Fibroblast of skin of left quadriceps (primary cell): ENCODE measurements at places on chromosomes 2 and 18.

- DNase-seq: peak; percentile 43
Measured at GRCh38 chr2:5140347-5140746, 551.8 kb upstream of the SOX11 start.

- DNase-seq: no peak
Measured at GRCh38 chr18:40019797-40020392, 1935.1 kb upstream of the PIK3C3 start.

- DNase-seq: no peak
Measured at GRCh38 chr2:55879976-55880375, 43.6 kb downstream of the EFEMP1 start.

DNA sequence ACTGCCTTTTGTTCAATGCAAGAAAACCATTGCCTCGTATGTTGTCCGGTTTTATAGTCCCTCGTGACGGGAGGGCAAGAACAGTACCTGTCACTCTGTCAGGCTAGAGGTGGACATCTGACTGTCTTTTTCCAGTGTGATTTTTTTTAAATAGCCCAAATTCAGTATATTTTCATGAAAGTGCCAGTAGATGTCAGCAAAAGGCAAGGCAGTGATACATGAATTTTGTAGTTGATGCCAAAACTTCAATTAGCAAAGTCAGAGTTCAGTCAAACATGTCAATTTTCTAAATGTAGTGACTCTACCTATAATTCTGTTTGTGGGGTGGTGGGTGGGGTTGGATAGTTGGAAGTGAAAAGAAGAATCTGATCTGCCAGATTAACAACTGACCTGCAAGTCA lies 296.0 kb upstream of the MC4R start:
- no peak for DNase-seq

DNA sequence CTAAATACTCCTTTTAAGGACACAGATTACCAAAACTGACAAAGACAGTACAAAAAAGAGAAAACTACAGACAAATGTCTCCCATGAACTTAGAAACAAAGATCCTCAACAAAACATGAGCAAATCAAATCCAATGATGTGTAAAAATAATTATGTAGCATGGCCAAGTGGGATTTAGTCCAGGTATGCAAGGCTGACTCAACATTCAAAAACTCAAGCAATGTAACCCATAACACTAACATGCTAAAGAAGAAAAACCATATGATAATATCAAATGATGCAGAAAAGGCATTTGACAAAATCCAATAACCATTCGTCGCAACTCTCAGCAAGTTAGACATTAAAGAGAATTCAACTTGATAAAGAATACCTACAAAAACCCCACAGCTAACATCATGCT lies 239.0 kb upstream of the KLHL29 start:
- no peak for DNase-seq

GRCh38 chr18:3665780-3666525 lies 216.0 kb downstream of the TGIF1 start:
- DNase-seq: peak; percentile 78

- DNase-seq: no peak
Measured at GRCh38 chr2:162261032-162261945, 18.0 kb upstream of the FAP start.

GRCh38 chr2:136962105-136962725 lies 196.9 kb downstream of the THSD7B start:
- no peak for DNase-seq

- DNase-seq: no peak
Measured at GRCh38 chr2:100407073-100407472, 10.4 kb downstream of the CHST10 start.

DNA sequence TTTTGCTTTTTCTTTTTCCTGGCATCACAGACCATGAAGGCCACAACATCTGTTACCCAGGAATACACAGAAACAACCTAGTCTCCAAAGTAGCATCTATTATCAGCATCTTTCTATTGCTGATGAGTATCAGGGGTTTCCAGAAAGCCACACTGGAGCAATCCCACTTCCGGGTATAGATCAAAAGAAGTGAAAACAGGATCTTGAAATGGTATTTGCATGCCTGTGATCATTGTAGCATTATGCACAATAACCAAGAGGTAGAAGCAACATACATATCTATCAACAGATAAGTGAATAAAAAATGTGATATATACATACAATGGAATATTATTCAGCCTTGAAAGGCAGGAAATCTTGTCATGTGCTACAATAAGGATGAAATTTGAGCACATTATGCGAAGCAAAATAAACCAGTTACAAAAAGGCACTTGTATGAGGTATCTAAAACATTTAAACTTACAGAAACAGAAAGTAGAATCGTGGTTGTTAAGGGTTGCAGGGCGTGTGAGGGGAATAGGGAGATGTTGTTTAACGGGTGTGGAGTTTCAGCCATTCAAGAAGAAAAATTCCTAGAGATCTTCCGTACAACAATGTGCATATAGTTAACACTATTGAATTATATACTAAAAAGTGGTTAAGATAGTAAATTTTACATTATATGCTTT lies 115.1 kb downstream of the KCNE4 start:
- DNase-seq: no peak

DNA sequence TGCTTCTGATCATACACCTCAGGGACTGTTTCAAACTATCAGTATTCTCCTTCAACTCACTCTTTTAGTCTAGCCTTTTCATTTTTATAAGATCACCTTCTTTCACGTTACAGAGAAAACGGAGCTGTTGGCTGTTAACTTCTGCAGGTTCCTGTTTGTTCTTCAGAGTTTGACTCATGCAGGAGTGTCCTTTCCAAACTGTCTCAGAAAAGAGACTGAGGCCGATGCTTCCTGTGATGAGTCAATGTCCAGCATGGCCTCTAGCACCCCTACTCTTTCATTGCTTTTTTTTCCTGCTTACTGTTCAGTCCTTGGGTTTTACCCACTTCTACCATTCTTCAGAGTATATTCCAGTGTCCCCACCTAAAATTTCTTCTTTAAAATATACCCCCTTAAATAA lies 240.8 kb upstream of the RGPD4 start:
- DNase-seq: no peak

- no peak for DNase-seq
Measured at GRCh38 chr2:178119179-178119922, 7.1 kb downstream of the RBM45 start.

- no peak for DNase-seq
Measured at GRCh38 chr2:70261501-70261900, 3.6 kb downstream of the PCYOX1 start.

DNA sequence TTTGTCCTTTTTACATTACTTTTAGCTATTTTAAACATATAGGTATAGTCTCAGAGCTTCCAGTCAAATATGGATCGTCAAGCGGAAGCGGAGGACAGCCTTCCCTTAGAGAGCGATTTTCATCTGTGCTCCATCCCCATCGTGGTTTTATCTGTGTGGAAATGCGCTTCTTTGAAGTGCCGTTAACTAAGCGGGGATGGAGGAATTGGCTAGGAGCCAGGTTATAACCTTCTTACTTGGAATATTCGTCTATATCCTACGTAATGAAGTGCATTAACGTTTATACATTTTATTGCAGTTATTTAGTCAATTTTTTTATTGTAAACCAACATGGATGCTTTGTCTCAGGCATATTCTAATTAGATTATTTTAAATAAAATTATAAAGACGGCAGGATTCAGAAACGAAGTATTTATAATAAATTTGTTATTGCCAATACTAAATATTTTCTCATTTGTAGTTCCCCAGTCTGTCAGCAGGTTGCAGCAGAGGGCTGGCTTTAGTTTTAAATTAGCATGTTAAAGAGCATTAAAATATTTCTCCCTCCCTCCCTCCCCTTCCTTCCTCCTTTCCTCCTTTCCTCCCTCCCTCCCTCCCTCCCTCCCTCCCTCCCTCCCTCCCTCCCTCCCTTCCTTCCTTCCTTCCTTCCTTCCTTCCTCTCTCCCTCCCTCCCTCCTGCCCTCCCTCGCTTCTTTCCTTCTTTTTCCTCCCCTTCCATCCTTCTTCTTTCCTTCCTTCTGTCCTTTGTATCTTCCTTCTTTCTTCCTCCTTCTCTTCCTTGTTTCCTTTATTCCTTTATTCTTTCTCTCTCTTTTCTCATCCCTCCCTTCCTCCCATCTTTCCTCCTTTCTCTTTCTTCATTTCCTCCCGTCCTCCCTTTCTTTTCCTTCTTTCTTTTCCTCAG lies 80.6 kb upstream of the DOCK10 start:
- DNase-seq: no peak

DNA sequence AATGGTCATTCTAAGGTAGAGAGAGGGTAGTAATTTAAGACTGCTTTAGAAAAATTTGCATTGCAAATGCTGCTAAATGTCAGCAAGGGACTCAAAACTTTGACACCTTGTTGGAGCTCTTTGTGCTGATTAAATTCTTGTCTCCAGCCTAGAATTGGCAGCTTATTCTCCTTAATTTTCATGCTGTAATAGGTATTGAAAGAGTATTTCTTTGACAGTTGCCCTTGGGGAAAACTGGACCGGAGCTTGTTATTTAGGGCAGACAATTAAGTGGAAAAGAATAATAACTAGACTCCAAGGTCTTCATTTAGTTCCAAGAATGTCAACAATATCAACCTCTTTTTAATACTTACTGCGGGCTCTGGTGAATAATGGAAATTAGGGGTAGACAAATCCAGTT lies 264.0 kb downstream of the TPGS2 start:
- DNase-seq: no peak

- DNase-seq: no peak
Measured at GRCh38 chr2:1634681-1635341, 109.5 kb downstream of the PXDN start.

- DNase-seq: no peak
Measured at GRCh38 chr2:163859951-163860350, 124.1 kb upstream of the FIGN start.
